ENCODE measurements at places on chromosomes 16 and 17.

GRCh38 chr17:38751144-38751807 lies 1.3 kb upstream of the PSMB3 start:
- DNase-seq = no peak

DNA sequence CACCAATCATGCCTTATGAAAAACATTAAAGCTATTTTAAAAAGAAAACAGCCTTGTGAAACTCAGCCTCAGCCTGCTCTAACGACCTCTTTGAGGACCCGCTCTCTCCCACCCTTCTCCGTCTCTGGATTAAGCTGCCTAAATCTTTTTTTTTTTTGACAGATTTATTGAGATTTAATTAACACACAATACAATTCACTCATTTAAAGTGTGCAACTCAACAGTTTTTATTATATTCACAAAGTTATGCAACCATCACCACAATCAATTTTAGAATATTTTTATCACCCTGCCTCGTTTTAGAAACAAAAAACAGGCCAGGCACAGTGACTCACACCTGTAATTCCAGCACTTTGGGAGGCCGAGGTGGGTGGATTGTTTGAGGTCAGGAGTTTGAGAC lies 8.4 kb downstream of the CDR2L start:
- no peak for DNase-seq

DNA sequence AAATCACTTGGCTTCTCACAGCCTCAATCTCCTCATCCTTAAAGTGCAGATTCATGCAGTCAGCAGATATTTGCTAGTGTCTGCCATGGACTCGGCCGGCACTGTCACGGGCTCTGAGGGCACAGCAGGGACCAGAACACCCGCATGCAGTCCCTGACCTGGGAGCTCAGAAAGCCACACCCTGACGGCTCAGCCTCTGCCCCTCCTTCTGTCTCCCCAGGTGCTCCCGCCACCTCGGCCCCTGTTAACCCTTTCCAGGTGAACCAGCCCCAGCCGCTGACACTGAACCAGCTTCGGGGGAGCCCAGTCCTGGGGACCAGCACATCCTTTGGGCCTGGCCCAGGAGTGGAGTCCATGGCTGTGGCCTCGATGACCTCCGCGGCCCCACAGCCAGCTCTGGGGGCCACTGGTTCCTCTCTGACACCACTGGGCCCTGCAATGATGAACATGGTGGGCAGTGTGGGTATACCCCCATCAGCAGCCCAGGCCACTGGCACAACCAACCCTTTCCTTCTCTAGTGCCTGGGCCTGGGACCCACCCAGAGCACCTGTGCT lies 28.7 kb downstream of the B9D1 start:
- no peak for DNase-seq

GRCh38 chr17:27983853-27984252 lies 58.6 kb upstream of the NLK start:
- no peak for DNase-seq

DNA sequence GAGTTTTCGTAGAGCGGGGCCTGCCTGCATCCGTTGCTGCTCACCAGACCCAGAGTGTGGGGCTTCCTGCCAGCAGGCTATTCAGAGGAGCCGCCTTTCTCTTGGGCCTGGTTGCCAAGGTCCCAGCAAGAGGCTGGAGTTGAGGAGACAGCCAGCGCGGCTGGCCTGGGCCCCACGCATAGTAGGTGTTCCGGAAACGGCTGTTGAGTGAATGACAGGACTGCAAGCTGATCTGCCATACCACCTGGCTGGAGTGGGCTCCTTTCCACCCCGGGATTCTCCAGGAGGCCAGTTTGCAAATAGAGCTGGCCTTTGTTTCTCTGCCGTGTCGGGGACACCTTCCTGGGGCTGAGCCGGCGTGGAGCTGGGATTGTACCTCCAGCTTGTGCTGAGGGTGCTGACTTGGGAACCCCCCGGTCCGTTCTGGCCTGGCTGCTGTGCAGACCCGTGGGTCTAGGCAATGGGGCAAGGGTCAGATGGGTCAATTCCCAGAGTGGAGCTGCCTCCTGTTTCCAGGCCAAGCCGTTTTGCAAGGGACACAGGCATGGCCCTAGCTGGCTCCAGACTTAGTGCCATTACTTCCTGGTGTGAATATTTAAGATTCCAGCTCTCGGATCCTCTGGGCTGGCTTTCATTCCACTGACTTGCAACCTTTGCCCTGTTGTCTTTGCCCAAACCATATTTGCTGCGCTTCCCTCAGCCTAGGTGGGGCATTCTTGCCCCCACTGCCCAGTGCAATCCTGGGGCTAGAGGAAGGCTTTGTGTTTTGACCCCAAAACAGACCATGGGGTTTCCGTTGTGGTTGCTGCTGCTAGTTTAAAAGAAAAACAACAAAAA lies 68.8 kb downstream of the CMIP start:
- DNase-seq = no peak

DNA sequence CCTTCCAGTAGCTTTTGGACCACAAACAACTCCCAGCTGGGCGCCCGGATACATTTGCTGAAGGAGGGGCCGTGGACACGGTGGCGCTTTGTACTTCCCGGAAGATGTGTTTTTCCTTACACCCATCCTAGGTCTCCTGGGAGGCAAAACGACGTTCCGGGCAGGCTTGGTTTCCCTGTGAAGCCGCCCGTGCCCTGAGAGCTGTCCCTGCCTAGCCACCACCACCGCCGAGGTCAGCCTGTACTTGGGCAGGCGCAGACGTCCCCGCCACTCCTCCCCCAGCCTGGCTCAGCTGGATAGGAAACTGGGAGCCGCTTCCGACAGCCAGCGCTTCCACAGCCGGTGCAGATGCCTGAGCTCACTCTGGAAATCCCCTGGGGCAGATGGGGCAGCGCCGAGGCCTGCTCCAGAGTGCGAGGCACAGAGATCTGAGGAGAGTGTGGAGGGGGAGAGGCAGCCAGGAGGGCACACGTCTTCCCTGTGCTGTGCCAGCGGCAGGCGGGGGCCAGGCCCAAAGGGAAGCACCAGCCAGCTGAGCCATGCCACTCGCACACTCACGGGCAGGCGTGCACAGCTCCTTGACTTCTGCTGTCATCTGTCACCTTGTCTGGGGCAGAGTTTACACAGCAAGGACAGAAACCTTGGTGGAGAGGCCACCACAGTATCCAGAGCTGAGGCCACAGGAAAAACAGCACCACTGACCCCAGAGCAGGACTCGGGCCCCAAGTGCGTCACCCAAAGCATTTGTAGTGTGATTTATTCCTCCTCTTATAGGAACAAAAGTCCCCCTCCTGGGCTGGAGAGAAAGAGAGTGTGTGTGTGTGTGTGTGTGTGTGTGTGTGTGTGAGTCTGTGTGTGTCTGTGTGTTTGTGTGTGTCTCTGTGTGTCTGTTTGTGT lies 3.0 kb downstream of the RHBDF2 start:
- DNase-seq = no peak

DNA sequence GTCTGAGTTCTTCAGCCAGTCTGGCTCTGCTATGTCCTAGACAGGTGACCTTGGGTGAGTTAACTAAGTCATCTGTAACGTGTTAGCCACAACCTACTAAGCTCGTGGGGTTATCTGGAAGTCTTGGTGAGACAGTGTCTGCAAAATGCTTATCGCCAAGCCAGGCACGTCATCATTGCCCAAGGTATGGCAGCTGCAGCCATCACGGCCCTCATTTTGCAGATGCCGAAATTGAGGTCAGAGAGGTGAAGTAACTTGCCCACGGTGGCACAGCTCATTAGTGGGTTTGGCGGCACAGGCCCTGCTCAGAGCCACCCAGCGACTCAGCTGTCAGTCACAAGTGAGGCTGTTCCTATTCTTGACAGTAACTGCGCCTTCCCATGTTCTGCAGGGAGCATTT lies 79.8 kb downstream of the CMIP start:
- DNase-seq = peak; percentile 48

GRCh38 chr17:11538366-11538765 lies 59.9 kb upstream of the DNAH9 start:
- no peak for DNase-seq

GRCh38 chr17:75819678-75820077 lies 24.5 kb downstream of the UNC13D start:
- DNase-seq = no peak

Data from T-helper 9 cell (primary cell).